ENCODE measurements at places on chromosomes 1 and 21.

DNA sequence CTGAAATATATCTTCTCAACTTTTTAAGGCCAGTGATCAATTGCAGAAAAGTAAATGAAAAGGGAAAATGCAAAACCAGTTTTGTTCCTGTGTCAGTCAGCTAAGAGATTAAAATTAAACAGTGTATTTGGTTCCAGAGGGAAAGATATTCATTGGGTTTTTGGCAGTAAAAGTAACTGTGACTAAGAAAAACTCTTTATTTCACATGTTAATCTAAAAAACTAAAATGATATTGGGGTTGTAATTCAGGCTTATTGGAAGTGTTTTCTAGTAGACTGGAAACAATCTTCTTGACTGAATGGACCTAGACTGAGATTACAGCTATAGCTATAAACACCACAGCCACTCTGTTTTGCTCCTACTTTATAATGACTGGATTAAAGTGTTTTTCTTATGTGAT is 413.9 kb downstream of the ADGRL2 start:
- DNase-seq: no peak

GRCh38 chr1:104136621-104137020 is 386.9 kb downstream of the AMY1C start:
- no peak for DNase-seq

DNA sequence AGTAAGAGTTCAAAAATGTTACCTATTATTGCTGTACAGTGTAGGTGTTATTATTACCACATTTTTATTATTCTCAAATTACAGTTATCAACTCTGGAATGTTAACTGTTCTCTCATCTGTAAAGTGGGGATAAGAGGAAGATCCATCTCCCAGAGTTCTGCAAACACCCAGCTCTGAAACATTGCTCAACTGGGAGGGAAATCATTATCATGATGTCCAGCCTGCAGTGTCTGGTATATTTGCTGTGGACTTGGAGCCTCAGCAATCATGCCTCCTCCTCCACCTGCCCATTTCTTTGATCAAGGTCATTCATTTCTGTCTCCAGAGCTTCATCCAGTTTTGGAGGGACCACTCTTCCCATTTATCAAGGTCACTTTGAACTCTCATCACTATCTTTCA is 39.4 kb downstream of the C8A start:
- DNase-seq: no peak

DNA sequence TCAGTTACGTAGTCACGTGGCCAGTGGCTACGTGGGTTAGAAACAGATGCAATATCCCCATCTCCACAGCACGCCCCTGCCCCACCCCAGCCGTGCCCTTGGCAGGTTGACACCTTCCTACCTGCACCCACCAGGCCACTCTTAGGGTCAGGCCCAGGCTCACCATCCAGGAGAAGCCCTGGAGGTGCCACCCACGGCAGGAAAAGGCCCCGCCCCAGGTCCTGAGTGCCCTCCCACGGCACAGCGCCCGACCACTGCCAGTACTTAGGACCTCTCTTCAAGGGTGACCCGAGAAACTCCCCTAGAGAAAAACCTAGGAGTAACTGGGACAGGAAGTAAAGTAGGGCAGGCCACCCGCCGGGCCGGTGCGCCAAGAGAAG is 1.5 kb downstream of the C1orf35 start:
- DNase-seq: no peak

GRCh38 chr1:67372136-67372535 is 58.1 kb downstream of the SERBP1 start:
- DNase-seq: peak; percentile 32

DNA sequence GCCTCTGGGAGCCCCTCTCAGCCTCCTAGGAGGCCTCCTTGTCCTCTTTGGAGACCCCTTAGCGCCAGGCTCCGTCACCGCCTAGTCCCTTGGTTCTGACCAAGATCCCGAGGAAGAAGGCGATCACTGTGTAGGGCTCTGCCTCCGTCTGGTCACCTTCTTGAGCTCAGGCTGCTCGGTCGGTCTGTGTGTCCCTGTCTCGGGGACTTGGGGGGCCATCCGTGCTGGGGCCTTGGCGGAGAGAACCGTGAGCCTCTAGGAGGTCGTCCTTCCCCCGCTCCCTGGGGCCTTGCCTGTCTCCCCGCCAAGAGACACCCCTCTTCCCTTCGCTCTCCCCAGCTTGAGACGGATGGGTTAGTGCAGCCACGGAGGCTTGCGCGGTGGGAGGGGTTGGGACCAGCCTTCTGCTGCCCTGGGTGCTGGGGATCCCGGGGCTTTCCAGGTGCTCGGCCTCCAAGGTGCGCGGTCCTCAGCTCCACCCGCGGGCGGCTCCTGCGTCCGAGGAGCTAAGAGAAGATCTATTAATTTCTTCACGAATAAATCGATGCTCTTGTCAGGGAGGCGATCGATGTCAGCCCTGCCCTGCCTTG is 701 bp upstream of the INSRR start:
- peak; percentile 55 for DNase-seq

GRCh38 chr1:89672489-89673183 is 39.7 kb downstream of the LRRC8C start:
- DNase-seq: peak; percentile 47

DNA sequence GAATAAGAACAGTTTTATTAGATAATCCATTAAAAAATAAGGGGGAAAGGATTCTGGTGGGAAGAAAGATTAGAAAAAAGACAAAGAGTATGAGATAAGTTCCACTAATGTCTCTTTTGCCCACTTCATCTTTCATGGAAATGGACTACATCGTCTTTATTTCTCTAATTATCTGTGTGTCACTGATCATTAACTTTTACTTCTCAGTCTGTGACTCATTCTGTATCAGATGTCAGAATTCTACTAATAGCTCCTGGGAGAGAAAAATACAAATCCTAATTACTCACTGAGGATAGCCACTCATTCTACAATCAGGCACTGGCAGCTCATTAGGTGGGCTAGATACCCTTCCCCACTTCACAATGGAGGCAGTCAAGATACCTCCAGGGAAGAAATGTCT is 41.7 kb downstream of the ILDR2 start:
- no peak for DNase-seq

- DNase-seq: no peak
Measured at GRCh38 chr1:38500891-38501290, 358.7 kb downstream of the RRAGC start.

DNA sequence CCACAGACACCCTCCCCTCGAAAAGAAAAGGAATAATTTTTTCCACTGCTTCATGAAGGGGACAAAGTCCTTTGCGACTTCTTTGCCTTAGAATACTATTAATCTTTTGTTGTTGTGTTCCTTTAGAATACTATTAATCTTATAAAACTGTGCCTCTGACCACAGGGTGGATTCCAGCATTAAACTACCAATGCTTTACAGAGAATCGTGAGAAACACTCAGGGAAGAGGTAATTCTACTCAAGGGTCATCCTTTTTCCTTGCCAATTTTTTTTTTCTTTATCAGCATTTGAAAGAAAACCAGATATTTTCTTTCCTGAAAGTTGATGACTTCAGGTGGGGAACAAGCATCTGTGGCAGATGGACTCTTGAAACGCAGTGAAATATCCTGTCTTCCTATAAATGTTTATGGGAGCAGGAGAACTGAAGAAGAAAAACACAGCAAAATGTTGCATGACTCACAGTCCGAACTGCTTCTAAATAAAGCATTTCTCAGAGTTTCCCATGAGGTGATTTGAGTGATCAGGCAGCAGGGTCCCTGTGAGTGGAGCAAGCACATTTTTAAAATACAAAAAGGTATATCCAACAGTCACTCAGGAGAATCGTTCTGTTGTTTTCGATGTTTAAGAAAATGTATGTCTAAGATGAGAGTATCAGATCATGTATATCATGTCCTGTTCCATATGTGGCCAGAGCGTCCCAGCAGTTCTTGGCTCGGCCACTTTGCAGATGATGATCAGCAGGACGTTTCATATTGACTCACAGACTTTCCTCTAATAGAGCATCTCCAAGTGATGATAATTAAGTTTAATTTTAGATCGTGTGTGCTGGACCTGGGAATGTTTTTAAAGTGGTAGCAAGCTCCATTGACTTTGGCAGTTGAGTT is 154.2 kb upstream of the RUNX1 start:
- peak; percentile 80 for DNase-seq

- no peak for DNase-seq
Measured at GRCh38 chr1:231215681-231216385, 25.2 kb upstream of the GNPAT start.

DNA sequence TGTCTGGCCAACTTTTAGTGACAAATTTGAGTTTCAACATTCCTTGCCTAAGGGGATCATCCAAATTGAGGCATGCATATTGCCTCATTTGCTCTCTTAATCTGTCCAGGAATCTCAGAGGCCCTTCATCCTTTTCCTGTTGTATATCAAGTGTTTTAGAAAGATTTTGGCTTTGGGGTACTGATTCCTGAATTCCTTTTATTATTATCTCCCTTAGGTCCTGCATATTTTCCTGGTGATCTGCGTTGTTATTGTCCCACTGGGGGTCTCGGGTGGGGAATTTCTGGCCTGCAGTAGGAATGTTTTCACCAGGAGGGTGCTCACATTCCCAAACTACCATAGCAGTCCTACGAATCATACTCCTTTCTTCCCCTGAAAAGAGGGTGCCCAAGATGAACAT is 4.4 kb upstream of the AADACL3 start:
- peak; percentile 27 for DNase-seq

DNA sequence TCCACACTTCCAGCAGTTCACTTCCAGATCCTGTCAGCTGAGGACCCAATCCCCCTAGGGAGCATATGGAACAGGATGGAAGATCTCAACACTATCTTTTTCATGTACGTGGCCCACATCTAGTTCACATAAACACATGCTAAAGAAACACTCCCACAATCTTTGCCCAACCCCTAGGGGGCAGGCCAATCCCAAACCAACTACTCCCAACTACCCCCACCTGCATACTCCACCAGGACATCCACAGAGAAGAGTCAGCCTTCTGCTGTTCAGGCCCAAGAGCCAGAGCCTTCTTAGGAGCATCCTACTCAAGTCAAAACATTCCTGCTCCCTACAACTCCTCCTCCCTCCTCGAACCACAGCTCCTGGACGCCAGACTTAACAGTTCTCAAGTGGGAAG is 5.6 kb upstream of the SLC5A9 start:
- DNase-seq: no peak

DNA sequence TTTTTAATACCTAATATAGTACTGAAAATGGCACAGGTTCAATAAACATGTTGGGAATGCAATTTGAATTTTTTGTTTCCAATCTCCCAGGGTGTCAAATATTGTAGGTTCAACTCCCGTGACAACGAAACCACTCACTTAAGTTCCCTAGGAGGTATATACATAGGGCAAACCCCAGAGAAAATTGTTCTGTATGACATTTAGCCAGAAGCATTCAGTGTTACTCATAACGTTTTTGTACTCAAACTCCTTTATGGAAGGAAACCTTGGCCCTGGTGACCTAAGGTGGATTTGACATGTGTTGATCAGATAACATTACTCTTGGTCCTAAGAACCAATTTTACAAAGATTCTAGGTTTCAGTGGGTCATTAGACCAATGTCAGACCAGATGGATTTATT is 110.6 kb downstream of the USP25 start:
- no peak for DNase-seq

DNA sequence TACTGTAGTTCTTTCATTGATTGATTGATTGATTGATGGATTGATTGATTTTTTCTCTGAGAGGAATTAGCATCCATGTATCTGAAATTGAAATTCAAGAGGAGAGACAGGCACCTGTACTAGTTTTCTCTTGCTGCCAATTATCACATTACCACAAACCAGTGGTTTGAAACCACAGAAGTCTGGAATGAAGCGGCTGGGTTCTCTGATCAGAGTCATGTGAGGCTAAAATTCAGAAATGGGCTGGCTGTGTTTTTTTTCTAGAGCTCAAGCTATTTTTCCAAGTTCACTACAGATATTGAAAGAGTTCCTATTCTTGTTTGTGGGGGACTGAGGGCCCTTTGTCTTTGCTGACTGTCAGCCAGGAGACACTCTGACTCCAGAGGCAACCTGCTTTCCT is 10.0 kb downstream of the NBPF3 start:
- no peak for DNase-seq

GRCh38 chr1:21764615-21765423 is 18.1 kb downstream of the USP48 start:
- DNase-seq: peak; percentile 96

GRCh38 chr1:218454700-218455282 is 109.7 kb downstream of the TGFB2 start:
- no peak for DNase-seq

- no peak for DNase-seq
Measured at GRCh38 chr1:225890346-225891228, 1.6 kb upstream of the LEFTY1 start.

DNA sequence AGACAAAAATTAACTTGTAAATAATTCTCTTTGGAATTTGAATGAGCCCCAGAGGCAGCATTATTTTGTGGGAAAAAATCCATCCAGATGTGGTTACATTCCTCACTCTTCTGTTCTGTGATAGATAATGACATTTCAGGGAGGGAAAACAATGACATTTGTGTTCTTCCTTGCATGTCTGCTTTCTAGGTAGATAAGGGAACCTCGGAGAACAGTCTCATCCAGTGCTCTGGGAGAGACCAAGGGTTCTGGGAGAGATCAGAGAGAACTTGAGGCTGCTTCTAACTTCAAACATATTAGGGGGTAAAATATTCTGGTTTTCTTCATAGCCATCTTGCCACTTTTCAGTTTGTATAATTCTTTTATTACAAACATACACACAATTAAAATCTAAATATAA is 269.2 kb downstream of the NEGR1 start:
- no peak for DNase-seq

DNA sequence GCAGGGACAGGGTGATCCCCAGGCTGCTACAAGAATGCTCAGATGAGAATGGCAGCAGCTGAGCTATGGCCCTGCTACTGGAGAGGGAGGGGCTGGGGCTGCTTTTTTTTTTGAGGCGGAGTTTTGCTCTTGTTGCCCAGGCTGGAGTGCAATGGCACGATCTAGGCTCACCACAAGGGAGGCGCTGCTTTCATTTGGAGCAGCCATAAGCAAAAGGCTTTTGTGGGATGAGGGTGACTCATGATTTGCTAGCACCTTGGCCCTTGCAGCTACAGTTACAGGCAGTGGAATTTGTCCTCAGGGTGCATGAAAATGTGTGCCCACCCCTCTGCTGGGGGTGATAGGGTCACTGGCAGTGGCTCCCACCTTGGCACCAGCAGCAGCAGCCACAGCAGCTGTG is 32.4 kb upstream of the CYP4A22 start:
- DNase-seq: no peak

- peak; percentile 30 for DNase-seq
Measured at GRCh38 chr1:147504801-147505311, 36.4 kb upstream of the BCL9 start.

GRCh38 chr1:246297279-246298265 is 209.5 kb downstream of the SMYD3 start:
- no peak for DNase-seq

GRCh38 chr1:30271401-30272276 is 451.7 kb downstream of the MATN1 start:
- no peak for DNase-seq
